ENCODE measurements at places on chromosomes 6 and 20.
A peak's percentile ranks its signal among the peaks of the same experiment; 100 is the strongest.

- no peak for DNase-seq
Measured at GRCh38 chr6:897528-898207, 204.7 kb upstream of the EXOC2 start.

DNA sequence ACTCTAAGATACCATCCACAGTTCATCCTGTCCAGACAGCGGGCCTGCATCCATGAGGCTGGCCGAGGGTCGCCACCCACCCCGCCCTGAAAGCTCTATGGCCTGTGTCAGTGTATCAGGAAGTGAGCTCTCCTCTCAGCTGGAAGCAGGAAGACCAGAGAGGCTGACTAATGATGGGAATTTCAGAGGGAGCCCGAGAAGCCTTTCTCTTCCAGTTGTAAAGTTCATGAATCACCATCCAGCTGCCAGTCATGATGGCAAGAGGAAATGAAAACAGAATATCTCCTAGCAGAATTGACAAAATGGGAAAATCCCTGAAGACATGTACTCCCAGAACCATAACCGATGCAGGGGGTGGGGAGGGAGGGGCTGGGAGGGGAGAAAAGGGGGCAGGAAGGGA, 109.6 kb upstream of the RPS6KA2 start:
- DNase-seq, result no peak

DNA sequence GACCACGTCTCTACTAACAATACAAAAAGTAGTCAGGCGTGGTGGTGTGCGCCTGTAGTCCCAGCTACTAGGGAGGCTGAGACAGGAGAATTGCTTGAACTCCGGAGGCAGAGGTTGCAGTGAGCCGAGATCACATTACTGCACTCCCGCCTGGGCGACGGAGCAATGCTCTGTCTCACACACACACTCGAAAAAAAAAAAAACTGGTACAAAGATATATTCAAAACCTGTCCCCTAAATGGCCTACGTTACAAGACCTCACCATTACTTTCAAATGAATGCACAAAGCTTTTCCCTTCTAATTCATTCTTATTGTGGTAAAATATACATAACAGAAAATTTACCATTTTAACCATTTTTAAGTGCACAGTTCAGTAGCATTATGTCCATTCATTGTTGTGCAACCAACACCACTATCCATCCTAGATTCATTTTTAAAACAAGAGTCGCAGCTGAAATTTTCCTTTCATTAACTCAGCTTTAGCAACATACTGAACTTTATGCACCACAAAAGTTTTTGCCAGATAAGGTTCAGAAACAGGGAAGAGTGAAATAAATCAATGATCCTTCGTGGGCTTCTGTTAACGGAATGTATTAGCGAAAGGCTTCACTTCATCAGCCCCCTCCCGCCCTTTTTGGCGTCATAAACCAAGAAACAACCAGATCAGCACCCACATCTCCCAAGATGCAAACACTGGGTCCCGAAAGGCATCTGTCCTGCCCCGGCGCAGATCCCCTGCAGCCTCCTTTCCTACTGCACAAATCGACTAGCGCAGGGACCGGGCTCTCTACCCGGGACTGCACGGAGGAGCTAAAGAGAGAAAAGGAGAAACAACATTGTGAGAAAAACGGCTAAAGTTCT, 825 bp upstream of the FAM135A start:
- no peak for DNase-seq

DNA sequence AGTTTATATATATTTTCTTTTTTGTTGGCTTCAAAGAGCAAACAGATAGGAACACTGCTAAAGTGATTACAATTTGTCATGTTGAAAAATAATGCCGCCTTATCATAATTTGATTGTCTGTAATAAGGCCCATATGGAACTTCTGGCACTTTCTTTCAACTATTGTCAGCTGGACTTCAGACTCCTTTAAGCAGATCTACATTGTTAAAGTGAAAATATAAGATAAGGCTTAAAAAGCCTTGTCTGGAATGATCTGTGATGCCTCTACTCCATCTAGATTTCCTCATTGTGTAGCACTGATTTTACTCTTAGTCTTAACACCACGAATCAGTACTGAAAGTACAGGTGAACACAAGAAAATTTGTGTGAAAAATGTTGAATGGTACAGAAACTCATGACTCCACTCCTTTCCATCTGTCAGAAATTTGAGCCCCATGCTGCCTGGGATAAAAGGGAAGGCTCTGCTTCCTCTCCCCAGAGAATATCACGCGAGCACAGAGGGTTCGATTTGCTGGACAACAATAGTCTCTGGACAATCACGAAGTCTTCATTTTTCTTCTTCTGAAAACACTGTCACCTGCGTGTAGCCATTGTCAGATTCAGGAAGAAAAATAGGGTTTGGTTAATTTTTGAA, 56.0 kb downstream of the BCAS1 start:
- peak; percentile 13 for DNase-seq

GRCh38 chr6:57017069-57017468, 29.4 kb upstream of the KIAA1586 start:
- DNase-seq, result no peak

GRCh38 chr6:147909640-147910039, 401.1 kb downstream of the SAMD5 start:
- DNase-seq, result no peak

GRCh38 chr20:34037121-34037520, 43.4 kb downstream of the RALY start:
- DNase-seq, result no peak

DNA sequence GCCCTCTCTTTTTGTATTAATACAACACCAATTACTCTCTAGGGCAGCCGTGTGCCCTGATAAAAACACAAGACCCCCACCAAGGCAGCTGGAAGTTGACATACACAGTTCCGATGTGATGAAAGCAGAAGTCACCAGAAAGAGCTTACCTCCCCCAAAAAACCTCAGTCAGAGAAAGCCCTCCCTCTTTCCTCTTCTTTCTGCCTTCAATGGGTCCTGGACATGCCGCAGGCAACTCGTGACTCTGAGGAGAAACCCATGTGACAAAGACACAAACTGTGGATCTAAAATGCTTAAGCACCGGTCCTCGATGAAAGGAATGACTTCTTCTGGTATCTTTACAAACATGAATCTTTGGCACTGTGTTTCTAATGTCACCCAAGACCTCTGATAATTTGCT, 117.7 kb upstream of the CCDC28A start:
- DNase-seq, result no peak

- DNase-seq, result no peak
Measured at GRCh38 chr6:163946437-163946836, 531.9 kb downstream of the QKI start.

- no peak for DNase-seq
Measured at GRCh38 chr6:107132330-107132954, 17.1 kb upstream of the BEND3 start.

DNA sequence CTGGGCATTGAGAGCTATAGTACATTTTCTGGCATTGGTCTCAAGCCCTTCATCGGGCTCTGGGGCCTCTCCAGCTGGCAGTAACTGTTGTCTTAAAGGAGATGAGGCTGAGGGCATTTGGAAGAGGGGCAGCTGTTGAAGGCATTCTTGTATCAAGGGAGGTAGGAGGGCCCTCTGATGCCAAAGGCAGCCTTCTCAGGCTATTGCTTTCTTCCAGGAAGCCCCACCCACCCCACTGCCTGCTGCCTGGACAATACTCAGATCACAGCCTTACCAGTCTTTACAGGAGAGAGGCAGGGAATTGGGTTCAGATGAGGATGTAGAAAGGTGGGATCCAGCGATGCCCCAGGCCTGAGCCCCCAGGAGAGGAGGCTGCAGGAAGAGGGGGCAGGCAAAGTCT, 46.0 kb downstream of the CPXM1 start:
- DNase-seq, result no peak

DNA sequence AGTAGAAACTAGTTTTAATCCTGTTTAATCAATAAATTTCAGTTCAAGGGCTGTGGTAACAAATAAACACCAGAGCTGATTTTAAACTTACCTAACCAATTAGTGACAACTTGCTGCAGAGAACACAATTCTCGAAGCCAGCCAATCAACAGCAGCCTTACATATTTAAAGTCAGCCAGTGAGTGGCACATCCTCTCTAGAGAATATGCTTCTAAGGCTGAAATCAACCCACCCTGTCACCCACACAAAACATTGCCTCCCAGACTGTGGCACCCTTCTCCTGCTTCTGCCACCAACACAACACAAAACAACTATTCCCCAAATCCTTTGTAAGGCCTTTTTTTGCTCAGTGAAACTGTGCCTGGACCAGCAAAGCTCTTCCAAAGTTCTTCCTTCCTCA, 306.0 kb downstream of the EYA4 start:
- DNase-seq, result no peak
